ENCODE measurements at places on chromosomes 5 and 9.

DNA sequence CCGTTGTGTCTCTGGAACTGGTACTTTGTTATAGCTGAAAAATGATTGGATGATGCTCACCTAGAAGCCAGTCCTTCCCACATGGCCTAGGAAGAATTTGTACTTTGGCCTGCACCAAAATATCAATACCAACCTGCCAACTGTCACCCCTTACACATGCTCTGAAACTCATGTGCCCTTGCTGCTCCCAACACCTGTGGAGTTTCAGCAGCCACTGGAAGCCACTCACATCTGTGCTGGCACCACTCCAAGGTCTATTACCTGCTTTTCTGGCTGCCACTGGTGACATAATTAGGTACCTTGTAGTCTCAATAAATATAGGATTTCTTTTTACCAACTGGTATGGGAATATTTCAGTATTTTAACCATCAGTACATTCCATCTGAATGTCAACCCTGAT is 363.6 kb downstream of the SH3GL2 start:
- H3K27ac ChIP-seq, result no peak overlapping the region
- H3K36me3 ChIP-seq, result no peaks in the 10 kb centered on the region
- no peaks in the 10 kb centered on the region for H3K27me3 ChIP-seq
- no peak overlapping the region for H3K4me3 ChIP-seq
- H3K4me1 ChIP-seq, result no peaks in the 10 kb centered on the region

GRCh38 chr5:169801781-169802180 is 164.7 kb downstream of the DOCK2 start:
- peak overlapping the region; percentile 75 for H3K27ac ChIP-seq
- H3K4me1 ChIP-seq, result peaks cover 47% of the 10 kb centered on the region
- H3K36me3 ChIP-seq, result peaks cover 77% of the 10 kb centered on the region
- no peak for DNase-seq
- no peaks in the 10 kb centered on the region for H3K27me3 ChIP-seq

- H3K27me3 ChIP-seq, result no peaks in the 10 kb centered on the region
- no peaks in the 10 kb centered on the region for H3K4me1 ChIP-seq
- no peak overlapping the region for H3K27ac ChIP-seq
- H3K4me3 ChIP-seq, result no peak overlapping the region
- DNase-seq, result no peak
Observed at GRCh38 chr5:123351240-123351639, 72.0 kb downstream of the CEP120 start.

GRCh38 chr9:14106699-14107098 is 207.2 kb downstream of the NFIB start:
- H3K27ac ChIP-seq, result no peak overlapping the region
- H3K36me3 ChIP-seq, result no peaks in the 10 kb centered on the region

GRCh38 chr9:128190516-128191405 is 611 bp downstream of the CIZ1 start:
- H3K4me3 ChIP-seq, result peak overlapping the region; percentile 97
- H3K36me3 ChIP-seq, result peaks cover 24% of the 10 kb centered on the region
- peak; percentile 60 for DNase-seq
- H3K27me3 ChIP-seq, result no peaks in the 10 kb centered on the region
- H3K4me1 ChIP-seq, result peaks cover 38% of the 10 kb centered on the region
- peak overlapping the region; percentile 93 for H3K27ac ChIP-seq

DNA sequence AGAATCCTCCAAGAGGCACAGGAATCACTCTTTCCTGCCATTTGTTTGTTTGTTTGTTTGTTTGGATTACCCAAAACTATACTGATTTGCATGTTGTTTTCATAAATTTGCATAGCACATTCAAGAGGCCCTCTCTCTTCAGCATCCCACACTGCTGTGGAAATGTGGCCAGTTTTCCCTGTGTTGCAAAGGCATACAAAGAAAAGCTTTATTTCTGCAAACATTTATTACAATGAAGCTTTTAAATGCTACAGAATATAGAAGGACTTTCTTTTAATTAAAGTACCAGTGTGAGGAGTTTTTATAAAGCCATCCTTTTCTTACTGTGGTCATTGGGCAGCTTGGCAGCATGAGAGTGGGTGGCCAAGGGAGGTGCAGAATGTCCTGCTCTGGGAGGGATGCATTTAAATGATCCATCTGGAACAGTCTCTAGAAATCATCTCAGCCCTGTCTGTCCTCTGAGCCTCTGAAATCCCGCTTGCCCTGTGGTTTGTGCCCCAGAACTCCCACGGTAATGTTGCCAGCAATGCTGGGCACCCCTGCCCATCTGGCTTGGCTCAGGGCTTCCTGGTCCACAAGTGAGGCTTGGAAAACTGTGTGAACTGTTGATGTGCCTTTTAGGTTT is 356.8 kb upstream of the KIF2A start:
- DNase-seq, result no peak
- H3K4me1 ChIP-seq, result no peaks in the 10 kb centered on the region
- H3K27me3 ChIP-seq, result no peaks in the 10 kb centered on the region
- no peak overlapping the region for H3K27ac ChIP-seq
- H3K4me3 ChIP-seq, result no peak overlapping the region

- H3K27me3 ChIP-seq, result peaks cover 3% of the 10 kb centered on the region
- no peak overlapping the region for H3K27ac ChIP-seq
- H3K36me3 ChIP-seq, result no peaks in the 10 kb centered on the region
- H3K4me1 ChIP-seq, result no peaks in the 10 kb centered on the region
Observed at GRCh38 chr5:157963761-157964160, 104.8 kb upstream of the CLINT1 start.

DNA sequence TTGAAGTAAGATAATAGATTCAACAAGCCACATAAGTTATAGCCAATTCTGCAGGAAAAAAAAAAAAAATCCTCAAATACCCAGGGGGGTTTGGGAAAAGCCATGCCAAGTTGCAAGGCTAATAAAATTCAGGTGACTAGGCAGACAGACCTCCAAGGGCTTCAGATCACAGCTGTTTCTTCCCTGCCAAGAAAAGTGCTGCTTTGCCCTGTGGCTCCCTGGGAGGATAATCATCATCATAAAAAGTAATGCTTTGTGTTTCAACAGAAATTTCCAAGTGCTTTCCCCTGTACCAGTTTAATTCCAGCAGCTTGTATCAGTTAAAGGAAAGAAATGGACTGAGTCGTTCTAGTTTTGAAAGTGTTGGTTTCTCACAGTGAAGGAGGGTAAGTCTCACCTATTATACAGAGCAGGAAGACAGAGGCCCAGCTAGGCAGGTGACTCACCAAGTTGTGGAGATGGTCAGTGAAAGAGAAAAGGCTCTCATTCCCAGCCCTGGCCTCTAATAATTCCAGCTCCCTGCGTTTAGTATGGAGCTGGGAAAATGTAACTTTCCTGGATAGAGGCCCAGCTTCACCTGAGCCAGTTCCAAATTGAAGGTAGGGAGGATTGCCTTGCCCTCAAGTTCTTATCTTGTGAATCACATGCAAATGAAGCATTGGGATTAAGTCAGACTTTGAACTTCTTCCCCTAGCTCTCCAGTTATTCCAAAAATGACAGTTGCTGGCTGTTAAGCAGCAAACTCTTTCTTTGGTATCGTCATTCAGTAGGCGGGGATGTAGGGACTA is 263.4 kb downstream of the GRIA1 start:
- H3K4me3 ChIP-seq, result no peak overlapping the region
- H3K27me3 ChIP-seq, result no peaks in the 10 kb centered on the region
- no peak overlapping the region for H3K27ac ChIP-seq
- H3K36me3 ChIP-seq, result no peaks in the 10 kb centered on the region

DNA sequence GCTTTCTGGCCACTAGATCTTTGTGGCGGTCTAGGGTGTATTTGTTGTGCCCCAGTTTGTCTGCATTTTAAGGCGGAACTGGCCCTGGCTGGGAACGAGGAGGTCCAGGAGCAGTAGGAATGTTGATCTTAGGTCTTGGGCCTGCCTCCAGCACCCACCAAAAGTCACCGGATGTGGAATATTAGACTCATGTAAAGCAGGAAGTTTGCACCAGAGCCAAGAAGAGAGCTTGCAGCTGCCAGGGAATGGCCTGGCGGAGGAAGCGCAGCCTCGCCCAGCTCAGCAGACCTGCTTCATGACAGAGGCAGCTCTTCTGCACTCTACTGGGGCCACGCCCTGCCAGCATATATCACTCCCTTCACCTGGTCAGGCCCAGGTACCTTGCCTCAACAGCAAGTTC is 3.3 kb downstream of the GPX3 start:
- no peak overlapping the region for H3K27ac ChIP-seq
- DNase-seq, result no peak
- peaks cover 7% of the 10 kb centered on the region for H3K27me3 ChIP-seq
- peaks cover 9% of the 10 kb centered on the region for H3K36me3 ChIP-seq

GRCh38 chr5:137836997-137837396 is 30.7 kb upstream of the MYOT start:
- H3K4me3 ChIP-seq, result no peak overlapping the region
- no peaks in the 10 kb centered on the region for H3K36me3 ChIP-seq
- H3K27ac ChIP-seq, result no peak overlapping the region
- no peak for DNase-seq

DNA sequence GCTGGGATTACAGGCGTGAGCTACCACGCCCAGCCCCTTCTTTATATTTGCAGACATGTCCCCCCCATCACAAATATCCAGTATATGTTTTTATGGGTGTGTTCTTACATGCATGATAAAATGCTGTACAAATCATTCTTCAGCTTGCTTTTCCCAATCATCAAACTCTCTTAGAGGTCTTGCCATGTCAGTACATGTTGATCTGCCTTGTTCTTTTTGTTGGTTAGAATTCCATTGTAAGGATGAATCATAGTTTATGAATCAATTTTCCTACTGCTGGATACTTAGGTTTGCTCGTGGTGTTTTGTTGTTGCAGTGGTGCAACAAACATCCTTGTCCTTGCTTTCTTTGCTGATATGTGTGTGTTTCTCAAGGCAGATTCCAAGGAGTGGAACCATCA is 79.9 kb upstream of the NEURL1B start:
- H3K4me3 ChIP-seq, result no peak overlapping the region
- H3K27me3 ChIP-seq, result peaks cover 4% of the 10 kb centered on the region
- DNase-seq, result no peak
- H3K27ac ChIP-seq, result no peak overlapping the region
- no peaks in the 10 kb centered on the region for H3K4me1 ChIP-seq

- H3K36me3 ChIP-seq, result no peaks in the 10 kb centered on the region
- no peak for DNase-seq
- no peak overlapping the region for H3K4me3 ChIP-seq
Observed at GRCh38 chr9:3900673-3901318, 375.0 kb upstream of the RFX3 start.

DNA sequence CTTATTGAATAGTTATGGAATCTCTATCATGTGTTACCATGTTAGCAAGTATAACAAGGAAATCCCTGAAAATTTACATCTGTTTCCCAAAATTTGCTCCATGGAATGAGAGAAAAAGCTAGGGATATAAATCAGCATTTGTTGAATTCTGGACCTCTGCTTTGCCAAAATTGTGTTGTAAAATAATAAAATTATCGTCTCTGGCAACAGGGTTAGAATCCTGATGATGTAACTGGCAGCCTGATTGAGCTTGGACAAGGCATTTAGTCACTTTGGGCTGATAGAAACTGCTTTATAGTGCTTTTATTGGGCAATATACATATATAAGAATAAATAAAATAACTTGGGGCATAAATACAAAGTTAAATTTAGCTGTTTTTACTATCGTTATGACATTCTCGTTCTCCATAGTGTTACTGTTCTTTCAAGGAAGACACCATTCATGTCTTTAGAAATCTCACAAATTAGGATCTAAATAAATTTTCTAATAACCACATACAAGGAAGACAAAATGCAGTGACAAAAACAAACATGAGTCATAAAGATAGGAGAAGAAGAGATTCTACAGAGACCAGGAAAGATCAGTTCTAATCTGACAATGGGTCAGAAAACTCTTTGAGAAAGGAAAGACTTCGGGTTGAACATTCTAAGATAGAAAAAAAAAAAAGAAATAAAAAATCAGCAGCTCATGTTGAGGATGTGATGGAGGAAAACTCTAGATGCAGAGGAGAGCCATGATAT is 145.0 kb upstream of the CDH10 start:
- no peak overlapping the region for H3K4me3 ChIP-seq
- H3K27me3 ChIP-seq, result no peaks in the 10 kb centered on the region
- H3K27ac ChIP-seq, result no peak overlapping the region
- no peak for DNase-seq
- no peaks in the 10 kb centered on the region for H3K4me1 ChIP-seq

DNA sequence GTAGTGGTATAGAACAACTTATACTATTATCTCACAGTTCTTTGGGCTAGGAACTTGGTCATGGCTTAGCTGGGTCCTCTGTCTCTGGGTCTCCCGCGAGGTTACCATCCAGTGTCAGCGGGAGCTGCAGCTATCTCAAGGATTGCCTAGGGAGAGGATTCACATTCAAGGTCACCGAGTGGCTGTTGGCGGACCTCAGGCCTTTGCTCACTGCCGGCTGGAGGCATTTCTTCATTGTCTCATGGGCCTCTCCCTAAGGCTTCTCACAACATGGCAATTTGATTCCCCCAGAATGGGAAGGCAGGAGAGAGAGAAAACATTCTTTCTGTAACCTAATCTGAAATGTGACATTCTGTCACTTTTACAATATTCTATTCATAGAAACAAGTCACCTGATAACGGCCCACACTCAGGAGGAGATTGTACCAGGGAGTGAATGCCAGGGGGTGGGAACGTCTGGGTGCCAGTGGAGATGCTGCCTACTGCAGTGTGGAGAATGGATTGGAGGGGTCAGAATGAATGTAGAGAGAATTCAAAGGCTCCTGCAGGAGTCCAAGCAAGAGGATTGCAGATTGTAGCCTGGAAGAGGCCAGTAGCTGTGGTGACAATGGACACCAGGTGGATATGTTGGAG is 29.5 kb upstream of the ANKRD18A start:
- H3K36me3 ChIP-seq, result no peaks in the 10 kb centered on the region
- no peak for DNase-seq
- H3K4me1 ChIP-seq, result no peaks in the 10 kb centered on the region
- no peak overlapping the region for H3K27ac ChIP-seq

GRCh38 chr5:77881528-77881927 is 105.4 kb upstream of the TBCA start:
- DNase-seq, result no peak
- H3K4me1 ChIP-seq, result peaks cover 11% of the 10 kb centered on the region
- peak overlapping the region; percentile 31 for H3K27ac ChIP-seq
- no peak overlapping the region for H3K4me3 ChIP-seq

- H3K4me3 ChIP-seq, result no peak overlapping the region
- DNase-seq, result no peak
- H3K4me1 ChIP-seq, result no peaks in the 10 kb centered on the region
- no peaks in the 10 kb centered on the region for H3K36me3 ChIP-seq
- H3K27me3 ChIP-seq, result no peaks in the 10 kb centered on the region
Observed at GRCh38 chr5:147743678-147744374, 38.7 kb downstream of the JAKMIP2 start.

GRCh38 chr9:24545285-24545684 is 412 bp downstream of the IZUMO3 start:
- H3K36me3 ChIP-seq, result no peaks in the 10 kb centered on the region
- H3K4me1 ChIP-seq, result no peaks in the 10 kb centered on the region
- DNase-seq, result no peak

- H3K27ac ChIP-seq, result peak overlapping the region; percentile 91
- peaks cover 27% of the 10 kb centered on the region for H3K36me3 ChIP-seq
- no peak for DNase-seq
- peak overlapping the region; percentile 91 for H3K4me3 ChIP-seq
- no peaks in the 10 kb centered on the region for H3K27me3 ChIP-seq
Observed at GRCh38 chr9:93133681-93134014, 403 bp downstream of the NINJ1 start.

- H3K4me3 ChIP-seq, result no peak overlapping the region
- peaks cover 22% of the 10 kb centered on the region for H3K27me3 ChIP-seq
- no peak overlapping the region for H3K27ac ChIP-seq
- DNase-seq, result no peak
- H3K4me1 ChIP-seq, result peaks cover 23% of the 10 kb centered on the region
Observed at GRCh38 chr9:121734465-121734864, 83.0 kb downstream of the DAB2IP start.

- peaks cover 27% of the 10 kb centered on the region for H3K27me3 ChIP-seq
- peaks cover 36% of the 10 kb centered on the region for H3K4me1 ChIP-seq
- H3K4me3 ChIP-seq, result peak overlapping the region; percentile 85
- peak; percentile 37 for DNase-seq
- no peaks in the 10 kb centered on the region for H3K36me3 ChIP-seq
- peak overlapping the region; percentile 43 for H3K27ac ChIP-seq
Observed at GRCh38 chr5:157574456-157575380, 857 bp downstream of the ADAM19 start.
